ENCODE measurements at places on chromosomes 3 and 15. TPM values are rescaled to one million over a fixed set of nuclear protein-coding genes. Genes with fewer than 3 reads are reported as not detected.

- no peak for DNase-seq
- H3K36me3 ChIP-seq: no peaks in the 10 kb centered on the region
- peak overlapping the region; percentile 20 for H3K4me3 ChIP-seq
- H3K4me1 ChIP-seq: no peaks in the 10 kb centered on the region
These were observed 438.9 kb upstream of the ARRDC4 start for GRCh38 chr15:97521381-97522285.

- H3K4me3 ChIP-seq: peak overlapping the region; percentile 50
- peaks cover 26% of the 10 kb centered on the region for H3K36me3 ChIP-seq
- peak overlapping the region; percentile 86 for H3K27ac ChIP-seq
- H3K27me3 ChIP-seq: no peaks in the 10 kb centered on the region
These were observed 1.1 kb downstream of the NCKIPSD start for GRCh38 chr3:48684480-48685143.

DNA sequence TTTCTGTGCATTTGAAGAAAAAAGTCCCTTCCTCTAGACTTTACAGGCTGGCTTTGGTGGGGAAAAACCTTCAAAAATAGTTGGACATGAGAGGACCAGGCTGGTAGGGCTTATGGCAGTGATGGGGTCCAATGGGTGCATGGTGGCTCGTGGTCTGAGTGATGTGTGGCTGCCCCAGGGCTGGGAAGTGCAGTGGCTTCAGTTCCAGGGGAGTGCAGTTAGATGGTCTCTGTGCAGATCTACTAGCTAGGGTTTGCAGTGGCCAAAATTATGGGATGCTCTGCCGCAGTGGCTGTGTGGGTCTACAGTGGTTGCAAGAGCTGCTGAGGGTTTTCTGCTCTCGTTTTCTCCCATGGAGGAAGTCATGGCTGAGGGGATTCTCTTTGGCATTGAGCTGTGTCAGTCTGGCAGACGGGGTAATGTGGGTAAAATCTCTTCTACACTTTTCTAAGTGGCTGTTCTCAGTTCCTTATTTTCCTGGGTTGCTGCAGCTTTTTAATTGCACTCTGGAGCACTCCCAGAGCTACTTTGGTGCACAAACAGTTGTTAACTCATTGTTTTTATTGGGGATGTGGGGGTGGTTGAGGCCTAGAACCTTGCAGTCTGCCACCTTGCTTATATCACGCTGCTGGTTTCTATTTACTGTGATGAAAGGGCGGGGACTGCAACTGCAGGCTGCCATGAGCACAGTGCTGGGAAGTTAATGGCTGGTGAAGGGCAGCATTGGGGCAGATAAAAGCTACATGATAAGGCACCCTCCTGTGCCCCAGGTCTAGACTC lies 1324.6 kb downstream of the NSUN3 start:
- no peak overlapping the region for H3K4me3 ChIP-seq
- no peaks in the 10 kb centered on the region for H3K36me3 ChIP-seq
- no peak for DNase-seq
- no peak overlapping the region for H3K27ac ChIP-seq
- no peaks in the 10 kb centered on the region for H3K27me3 ChIP-seq

DNA sequence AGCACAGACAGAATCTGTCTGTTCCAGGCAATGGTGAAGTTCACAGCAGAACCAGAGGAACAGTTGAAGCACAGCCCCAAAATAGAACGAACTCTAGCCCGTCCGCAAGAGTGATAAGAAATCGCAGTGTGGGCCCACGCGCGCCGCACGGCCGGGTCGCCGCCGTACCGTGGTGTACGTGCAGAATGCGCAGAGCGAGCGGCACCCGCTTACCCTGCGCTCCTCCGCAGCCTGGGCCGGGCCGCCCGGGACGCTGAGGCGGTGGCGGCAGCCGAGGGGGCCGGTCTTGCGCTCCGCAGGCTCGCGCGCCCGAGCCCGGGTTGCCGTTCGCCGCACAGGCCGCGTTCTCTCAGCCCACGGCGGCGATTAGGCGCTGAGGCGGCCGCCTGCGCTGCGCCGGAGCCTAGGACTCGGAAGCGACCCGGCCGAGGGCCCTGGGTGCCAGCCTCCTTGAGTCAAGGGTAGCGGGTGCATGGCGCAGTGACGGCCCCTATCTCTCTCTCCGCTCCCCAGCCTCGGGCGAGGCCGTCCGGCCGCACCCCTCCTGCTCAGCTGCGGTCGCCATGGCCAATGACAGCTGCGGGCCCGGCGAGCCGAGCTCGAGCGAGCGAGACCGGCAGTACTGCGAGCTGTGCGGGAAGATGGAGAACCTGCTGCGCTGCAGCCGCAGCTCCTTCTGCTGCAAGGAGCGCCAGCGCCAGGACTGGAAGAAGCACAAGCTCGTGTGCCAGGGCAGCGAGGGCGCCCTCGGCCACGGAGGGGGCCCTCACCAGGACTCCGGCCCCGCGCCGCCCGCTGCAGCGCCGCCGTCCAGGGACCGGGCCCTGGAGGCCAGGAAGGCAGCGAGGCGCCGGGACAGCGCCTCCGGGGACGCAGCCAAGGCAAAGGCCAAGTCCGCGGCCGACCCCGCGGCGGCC lies 20.5 kb downstream of the WDR73 start:
- H3K4me1 ChIP-seq: peaks cover 30% of the 10 kb centered on the region
- peak overlapping the region; percentile 90 for H3K27ac ChIP-seq
- H3K4me3 ChIP-seq: peak overlapping the region; percentile 19
- no peaks in the 10 kb centered on the region for H3K27me3 ChIP-seq
- H3K36me3 ChIP-seq: no peaks in the 10 kb centered on the region

Gene MAP1A
- total RNA-seq: 6.3 TPM

Measured in transverse colon (tissue), 4 donors.